ENCODE measurements at places on chromosomes 3 and 15. TPM values are rescaled to one million over a fixed set of nuclear protein-coding genes. Genes with fewer than 3 reads are reported as not detected.

DNA sequence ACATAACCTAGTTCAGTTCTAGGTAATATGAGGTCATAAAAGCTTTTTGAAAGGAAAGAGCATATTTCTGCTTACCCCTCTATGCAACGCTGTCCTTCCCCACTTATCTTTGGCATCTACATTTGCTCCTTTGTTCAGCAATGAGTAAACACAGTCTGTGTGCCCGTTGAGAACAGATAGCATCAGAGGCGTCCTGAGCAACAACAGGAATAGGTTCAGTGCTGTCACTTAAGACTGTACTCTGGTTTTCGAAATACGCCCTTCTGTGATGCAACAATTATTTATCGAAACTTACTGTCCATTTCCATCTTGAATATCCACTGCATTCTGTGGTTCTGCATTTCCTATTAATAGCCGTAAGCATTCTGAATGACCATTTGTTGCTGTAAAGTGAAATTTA, 84.4 kb downstream of the BTD start:
- no peaks in the 10 kb centered on the region for H3K4me1 ChIP-seq
- H3K27me3 ChIP-seq, result no peaks in the 10 kb centered on the region
- DNase-seq, result no peak
- peaks cover 12% of the 10 kb centered on the region for H3K36me3 ChIP-seq

Gene PTPRG
- total RNA-seq, result 32.1 TPM

GRCh38 chr3:114691871-114692270, 398.0 kb downstream of the TIGIT start:
- no peak overlapping the region for H3K4me3 ChIP-seq
- DNase-seq, result no peak
- H3K4me1 ChIP-seq, result peaks cover 5% of the 10 kb centered on the region
- no peaks in the 10 kb centered on the region for H3K27me3 ChIP-seq

GRCh38 chr15:72866866-72867616, 83.5 kb upstream of the ADPGK start:
- H3K27me3 ChIP-seq, result peaks cover 34% of the 10 kb centered on the region
- no peak overlapping the region for H3K27ac ChIP-seq
- H3K36me3 ChIP-seq, result no peaks in the 10 kb centered on the region
- H3K4me1 ChIP-seq, result no peaks in the 10 kb centered on the region

Gene EAF1
- total RNA-seq, result 32.1 TPM

Gene NPTN
- total RNA-seq, result 90.9 TPM

DNA sequence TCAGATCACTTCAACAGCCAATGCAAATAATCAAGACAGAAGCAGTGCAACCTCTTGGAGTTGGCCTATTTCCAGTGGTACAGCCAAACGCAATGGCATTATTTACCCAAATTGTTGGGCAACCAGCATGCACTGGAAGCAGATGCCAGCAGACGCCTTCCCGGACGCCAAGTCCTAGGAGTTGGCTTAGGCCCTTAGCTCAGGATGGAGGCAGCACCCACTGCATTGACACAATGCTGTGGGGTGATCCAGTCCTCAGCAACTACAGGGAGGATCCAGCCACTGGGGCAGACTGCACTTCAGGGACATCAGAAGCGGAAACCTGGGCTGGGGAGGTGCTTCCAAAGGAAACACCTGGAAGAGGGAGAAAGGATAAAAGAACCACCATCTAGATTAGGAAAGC, 290.4 kb downstream of the FAM43A start:
- no peaks in the 10 kb centered on the region for H3K4me1 ChIP-seq
- H3K27ac ChIP-seq, result no peak overlapping the region
- DNase-seq, result no peak

- H3K27ac ChIP-seq, result no peak overlapping the region
- DNase-seq, result no peak
- no peaks in the 10 kb centered on the region for H3K27me3 ChIP-seq
- H3K4me1 ChIP-seq, result no peaks in the 10 kb centered on the region
- H3K4me3 ChIP-seq, result no peak overlapping the region
Measured at GRCh38 chr3:192183109-192183508, 544.2 kb downstream of the FGF12 start.

- H3K27ac ChIP-seq, result peak within 1 kb of the TSS; percentile 76
- H3K4me3 ChIP-seq, result peak within 1 kb of the TSS; percentile 98
- H3K27me3 ChIP-seq, result no peaks in the 10 kb centered on the region
Measured at GRCh38 chr15:75647370-75648155, at the start of gene SNX33. TSS of gene SNX33 (plus strand) at chr15:75647912. CDS start at chr15:75649103, 1,191 bp downstream.

- no peaks in the 10 kb centered on the region for H3K36me3 ChIP-seq
- no peak overlapping the region for H3K27ac ChIP-seq
- no peaks in the 10 kb centered on the region for H3K27me3 ChIP-seq
- H3K4me3 ChIP-seq, result no peak overlapping the region
- no peaks in the 10 kb centered on the region for H3K4me1 ChIP-seq
Measured at GRCh38 chr15:87269566-87269965, 987.0 kb downstream of the NTRK3 start.

Gene GOLGA8J
- not detected for total RNA-seq

- no peak for DNase-seq
- no peak overlapping the region for H3K4me3 ChIP-seq
- H3K36me3 ChIP-seq, result no peaks in the 10 kb centered on the region
- H3K27ac ChIP-seq, result no peak overlapping the region
- no peaks in the 10 kb centered on the region for H3K27me3 ChIP-seq
- H3K4me1 ChIP-seq, result no peaks in the 10 kb centered on the region
Measured at GRCh38 chr3:3308809-3309208, 129.3 kb upstream of the CRBN start.

Gene MAPK6
- total RNA-seq, result 57.4 TPM

Gene DLG1
- total RNA-seq, result 89.8 TPM

Gene NEK11
- total RNA-seq, result 3.1 TPM

- peaks cover 7% of the 10 kb centered on the region for H3K4me1 ChIP-seq
- H3K36me3 ChIP-seq, result no peaks in the 10 kb centered on the region
- no peaks in the 10 kb centered on the region for H3K27me3 ChIP-seq
- H3K27ac ChIP-seq, result no peak overlapping the region
- no peak for DNase-seq
Measured at GRCh38 chr3:73028803-73029202, 32.2 kb downstream of the PPP4R2 start.

DNA sequence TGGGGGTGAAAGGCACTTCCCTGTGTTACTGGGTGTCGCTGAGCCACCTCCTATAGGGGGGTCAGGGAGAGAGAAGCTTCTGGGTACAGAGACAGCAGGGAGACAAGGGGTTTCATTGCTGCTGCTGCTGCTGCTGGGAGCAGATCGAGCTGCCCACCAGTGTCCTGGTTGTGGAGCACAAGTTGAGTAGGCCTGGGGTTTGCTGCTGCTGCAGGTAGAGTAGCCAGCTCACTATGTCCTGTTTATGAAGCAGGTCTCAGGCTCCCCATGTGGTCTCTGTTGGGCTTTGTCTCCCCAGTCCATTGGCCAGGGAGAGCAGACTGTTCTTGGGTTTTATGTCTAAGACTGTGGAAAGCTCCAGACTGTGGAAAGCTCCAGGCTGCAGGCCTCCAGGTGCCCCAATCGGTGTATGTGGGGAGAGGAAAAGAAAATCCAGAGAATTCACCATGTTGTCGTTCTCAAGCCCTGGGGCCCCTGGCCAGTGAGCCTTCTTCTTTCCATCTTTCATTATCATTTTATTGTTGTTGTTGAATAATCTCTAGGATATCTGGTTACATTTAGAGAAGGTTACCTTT, 157.8 kb downstream of the ADAMTS17 start:
- no peak overlapping the region for H3K27ac ChIP-seq
- H3K4me1 ChIP-seq, result no peaks in the 10 kb centered on the region
- H3K4me3 ChIP-seq, result no peak overlapping the region

DNA sequence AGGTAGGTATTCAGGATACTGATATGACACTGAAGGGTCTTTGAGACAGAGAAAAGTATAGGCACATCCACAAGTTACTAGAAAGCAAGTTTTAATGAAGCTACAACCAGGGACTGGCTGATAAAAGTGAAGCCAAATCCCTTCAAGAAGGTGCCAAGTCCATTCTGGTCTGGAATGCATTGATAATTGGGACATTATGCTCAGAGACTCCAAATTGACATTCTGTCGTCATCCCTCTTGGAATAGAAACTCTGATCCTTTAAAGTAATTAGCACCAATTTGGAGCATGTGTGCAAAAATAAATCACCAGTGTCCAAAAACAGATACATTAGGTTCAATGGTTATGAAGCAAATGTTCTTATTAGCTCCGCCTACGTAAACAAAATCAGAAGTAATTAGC, 47.3 kb upstream of the BCL6 start:
- no peaks in the 10 kb centered on the region for H3K36me3 ChIP-seq
- no peaks in the 10 kb centered on the region for H3K27me3 ChIP-seq
- DNase-seq, result no peak
- H3K4me3 ChIP-seq, result no peak overlapping the region

GRCh38 chr3:46578973-46579755, 13.1 kb upstream of the LRRC2 start:
- no peaks in the 10 kb centered on the region for H3K36me3 ChIP-seq
- no peak for DNase-seq
- H3K27ac ChIP-seq, result no peak overlapping the region
- H3K27me3 ChIP-seq, result no peaks in the 10 kb centered on the region
- 0 out of 2 replicates have a peak, but pooled peaks cover 2% of the 10 kb centered on the region for H3K4me1 ChIP-seq
- no peak overlapping the region for H3K4me3 ChIP-seq

DNA sequence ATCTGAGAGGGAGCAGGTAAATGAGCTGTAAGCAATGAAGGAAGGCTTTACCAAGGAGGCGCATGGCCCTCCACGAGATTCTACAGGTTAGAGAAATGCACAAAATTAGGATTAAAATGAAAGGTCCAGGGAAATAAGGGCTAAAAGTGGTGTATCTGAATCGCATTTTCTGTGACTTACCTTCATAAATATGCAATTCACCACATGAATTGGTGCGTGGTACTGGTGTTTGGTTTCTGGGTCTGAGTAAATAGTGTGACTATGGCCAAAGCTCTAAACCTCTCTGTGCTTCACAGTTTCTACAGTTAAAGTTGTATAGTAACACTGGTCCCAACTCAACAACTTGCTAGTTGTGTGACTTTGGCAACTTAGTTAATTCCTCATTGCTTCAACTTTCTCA, 8.1 kb downstream of the ARPP21 start:
- H3K4me1 ChIP-seq, result no peaks in the 10 kb centered on the region
- no peaks in the 10 kb centered on the region for H3K36me3 ChIP-seq
- DNase-seq, result no peak
- no peak overlapping the region for H3K27ac ChIP-seq

DNA sequence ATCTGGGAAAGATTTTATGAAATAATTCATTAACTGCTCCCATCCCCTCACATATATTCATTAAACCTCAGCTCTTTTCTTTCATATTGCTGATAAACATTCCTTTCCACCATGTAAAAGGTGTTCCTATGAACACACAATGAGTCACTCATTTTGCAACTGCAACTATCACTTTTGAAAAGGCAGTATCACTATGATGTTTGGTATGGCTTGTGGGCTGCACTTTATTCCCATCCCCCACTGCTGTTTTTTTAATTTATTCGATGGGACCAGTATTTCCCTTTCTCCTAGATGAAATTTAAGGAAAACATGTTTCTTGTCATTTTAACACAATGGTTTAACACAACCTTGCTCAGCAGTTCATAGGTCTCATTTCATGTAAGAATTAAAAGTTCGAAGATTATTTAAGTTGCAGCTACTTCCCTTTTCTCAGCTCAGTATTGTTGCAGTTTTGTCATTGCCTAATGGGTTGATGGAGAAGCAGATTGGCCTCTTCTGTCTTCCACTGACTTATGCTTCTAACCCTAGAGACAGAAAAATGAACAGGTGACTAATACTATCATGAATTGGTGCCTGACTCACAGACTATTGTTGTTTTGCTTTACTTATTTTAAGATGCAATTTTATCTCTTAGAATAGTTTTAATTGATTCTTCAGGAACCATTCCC, 280.3 kb downstream of the ZPLD1 start:
- peaks cover 12% of the 10 kb centered on the region for H3K4me1 ChIP-seq
- no peak overlapping the region for H3K4me3 ChIP-seq
- DNase-seq, result peak; percentile 23
- no peak overlapping the region for H3K27ac ChIP-seq
- H3K36me3 ChIP-seq, result no peaks in the 10 kb centered on the region

Gene LXN
- not detected for total RNA-seq

DNA sequence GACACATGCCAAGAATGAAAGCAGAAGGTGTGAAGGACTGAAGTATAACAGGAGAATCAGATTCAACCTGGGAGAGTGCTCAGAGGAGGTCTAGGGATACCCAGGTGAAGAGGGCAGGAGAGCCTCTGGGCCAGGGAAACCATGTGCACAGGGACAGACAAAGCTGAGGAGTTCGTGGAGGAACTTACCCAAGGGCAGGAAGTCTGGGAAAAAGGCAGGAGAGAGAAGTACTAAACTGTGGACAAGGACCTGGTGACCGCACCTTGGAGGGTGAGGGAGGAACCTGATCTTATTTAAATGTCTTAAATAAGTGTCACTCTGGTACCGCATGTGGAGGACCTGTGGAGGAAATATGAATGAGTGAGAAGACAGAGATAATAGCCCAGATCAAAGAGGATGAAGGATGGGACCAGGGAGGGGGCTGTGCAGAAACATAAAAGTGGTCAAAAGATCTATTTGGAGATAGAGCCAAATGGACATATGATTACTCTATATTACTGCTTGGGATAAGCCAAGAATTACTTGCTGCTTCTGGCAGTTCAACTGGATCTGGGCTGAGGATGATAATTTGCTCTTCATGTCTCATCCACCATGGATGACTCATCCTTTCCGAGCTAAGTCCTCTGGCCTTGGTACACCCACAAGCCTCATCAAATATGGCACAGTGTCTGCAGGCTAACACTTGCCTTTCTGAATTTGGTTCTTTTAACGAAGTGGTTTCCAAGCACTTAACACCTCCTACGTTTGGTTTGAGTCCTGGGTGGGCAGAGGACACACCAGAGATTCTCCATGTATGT, 116.9 kb upstream of the NMNAT3 start:
- no peaks in the 10 kb centered on the region for H3K4me1 ChIP-seq
- no peaks in the 10 kb centered on the region for H3K36me3 ChIP-seq
- 0 out of 2 replicates have a peak, but pooled peaks cover 13% of the 10 kb centered on the region for H3K27me3 ChIP-seq
- H3K4me3 ChIP-seq, result no peak overlapping the region

DNA sequence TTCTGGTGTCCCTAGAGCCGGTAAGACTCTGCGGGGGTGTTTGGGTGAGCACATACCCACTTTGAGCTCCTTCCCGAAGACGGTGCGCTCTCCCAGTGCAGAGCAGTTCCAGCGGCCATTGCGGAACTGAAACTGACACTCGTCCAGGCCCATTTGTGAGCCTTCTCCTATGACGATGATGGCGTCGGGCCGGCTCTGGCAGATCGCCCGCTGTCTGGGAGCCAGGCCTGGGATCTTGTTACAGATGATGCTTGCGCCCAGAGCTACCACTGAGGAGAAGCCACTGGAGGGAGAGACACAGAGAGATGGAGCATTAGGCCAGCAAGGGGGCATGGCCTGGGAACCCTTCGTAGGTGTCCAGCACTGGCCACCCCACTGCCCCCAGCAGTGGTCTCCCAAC, 5.0 kb downstream of the WNT7A start:
- no peaks in the 10 kb centered on the region for H3K36me3 ChIP-seq
- H3K4me1 ChIP-seq, result peaks cover 5% of the 10 kb centered on the region
- H3K4me3 ChIP-seq, result no peak overlapping the region
- H3K27me3 ChIP-seq, result peaks cover 30% of the 10 kb centered on the region

Gene RAMAC
- 16.5 TPM for total RNA-seq

All from HCT116 (cell line).